ENCODE measurements at places on chromosomes 5 and 9. TPM values are rescaled to one million over a fixed set of nuclear protein-coding genes. Genes with fewer than 3 reads are reported as not detected.

FABP6 gene
- 0.64 TPM for total RNA-seq

FOXD4L4 gene
- not detected for total RNA-seq

GRAMD2B gene
- 7.9 TPM for total RNA-seq

KCNV2 gene
- not detected for total RNA-seq

CLTB gene
- 221 TPM for total RNA-seq

PPP2R2B gene
- total RNA-seq = 0.19 TPM

OLFML2A gene
- total RNA-seq = 14.9 TPM

TRIM7 gene
- 28.8 TPM for total RNA-seq

GNE gene
- total RNA-seq = 11.6 TPM

PCDHB15 gene
- 0.79 TPM for total RNA-seq

NUTM2F gene
- total RNA-seq = not detected

GFI1B gene
- not detected for total RNA-seq

IFNK gene
- total RNA-seq = not detected

GRPEL2 gene
- total RNA-seq = 8.8 TPM

GRXCR2 gene
- total RNA-seq = not detected

ADAMTS6 gene
- 0.59 TPM for total RNA-seq

CER1 gene
- not detected for total RNA-seq

RNF183 gene
- not detected for total RNA-seq

ZDHHC21 gene
- total RNA-seq = 9.9 TPM

CKMT2 gene
- total RNA-seq = 555 TPM

PCDHAC1 gene
- 0.08 TPM for total RNA-seq

TRAF1 gene
- 2.0 TPM for total RNA-seq

INSL6 gene
- total RNA-seq = not detected

Data from psoas muscle (tissue), 8 donors.